Renal cortex interstitium (tissue), 15 donors: ENCODE measurements at places on chromosomes 5 and 9.

- DNase-seq = no peak
Measured at GRCh38 chr9:2595973-2596372, 25.6 kb upstream of the VLDLR start.

DNA sequence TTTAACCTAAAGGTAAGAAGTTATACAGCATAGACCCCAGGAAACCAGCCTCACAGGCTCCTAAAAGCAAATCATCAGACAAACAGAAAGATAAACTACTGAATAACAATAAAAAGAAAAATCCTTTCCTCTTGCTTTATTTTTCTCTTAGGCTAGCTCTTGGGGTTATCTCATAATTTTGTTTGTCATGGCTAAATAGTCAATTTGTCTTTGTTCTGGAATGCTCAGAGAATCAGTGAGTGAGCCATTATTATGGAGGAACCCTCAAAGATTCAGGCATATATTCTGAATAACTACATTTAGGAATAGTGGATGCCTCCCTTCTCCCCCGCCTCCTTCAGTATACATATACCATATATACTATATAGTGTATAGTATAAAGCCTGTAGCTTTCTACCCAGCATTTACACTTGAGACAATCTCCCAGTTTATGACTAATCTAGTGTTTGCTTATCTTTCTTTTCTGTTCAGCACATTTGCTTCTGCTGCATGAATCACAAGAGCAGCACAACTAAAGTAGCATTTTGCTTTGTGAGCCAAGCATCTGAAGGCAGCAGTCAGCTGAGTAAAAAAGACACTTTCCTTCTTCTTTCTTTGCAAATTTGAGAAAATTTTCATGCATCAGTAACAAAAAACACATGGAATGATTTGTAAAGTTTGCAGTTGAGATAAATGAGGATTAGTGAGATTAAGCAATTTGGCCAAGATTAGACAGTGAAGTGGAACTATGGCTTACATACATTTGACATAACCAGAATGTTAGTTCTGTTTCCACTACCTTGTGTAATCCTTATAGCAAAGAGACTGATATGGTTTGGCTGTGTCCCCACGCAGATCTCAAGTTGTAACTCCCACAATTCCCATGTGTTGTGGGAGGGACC lies 45.3 kb upstream of the PPP3R2 start:
- no peak for DNase-seq

DNA sequence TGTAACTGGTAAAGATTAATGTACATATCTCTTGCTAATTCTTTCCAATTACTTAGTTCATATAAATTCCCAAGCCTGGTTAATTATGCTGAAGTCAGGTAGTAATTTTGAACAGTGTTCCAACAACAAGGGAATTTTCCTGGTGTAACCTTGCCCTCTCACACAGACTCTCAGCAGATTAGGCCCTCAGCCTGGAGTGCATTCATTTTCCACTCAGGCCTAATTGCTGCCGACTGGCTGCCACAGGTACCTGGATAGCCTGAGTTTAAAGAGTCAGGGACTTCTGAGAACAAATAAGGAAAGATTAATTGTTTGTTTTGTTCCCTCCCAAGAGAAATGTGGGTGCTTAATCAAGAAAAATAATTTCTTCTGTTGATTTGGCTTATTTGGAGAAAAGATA lies 71.4 kb downstream of the PPIC start:
- no peak for DNase-seq

DNA sequence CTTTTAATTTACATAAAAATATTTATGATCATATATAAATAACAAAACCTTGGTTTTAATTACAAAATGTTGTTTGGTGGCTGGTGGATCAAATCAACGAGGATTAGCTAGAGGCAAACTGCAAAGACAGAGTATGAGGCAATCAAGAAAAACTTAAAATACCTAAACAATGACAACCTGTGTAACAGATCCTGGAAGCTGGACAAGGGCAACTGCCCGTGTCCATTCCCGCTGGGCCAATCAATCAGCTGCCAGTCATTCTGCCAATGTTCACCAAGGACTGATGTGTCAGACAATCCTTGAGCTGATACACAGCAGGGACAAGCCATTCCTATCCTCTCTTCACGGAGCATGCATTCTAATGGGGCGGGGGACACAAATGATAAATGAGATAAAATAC lies 3.2 kb upstream of the TENT4A start:
- no peak for DNase-seq

- no peak for DNase-seq
Measured at GRCh38 chr9:137606005-137606621, 627 bp downstream of the ARRDC1 start.
